ENCODE measurements at places on chromosomes 4 and X. TPM values are rescaled to one million over a fixed set of nuclear protein-coding genes. Genes with fewer than 3 reads are reported as not detected.

GRCh38 chr4:38804654-38805295 is at the start of gene TLR1:
Gene TLR1, minus strand, starts transcription at chr4:38804791. Its CDS starts 5,960 bp downstream, at chr4:38798831.
- no peak for DNase-seq

DNA sequence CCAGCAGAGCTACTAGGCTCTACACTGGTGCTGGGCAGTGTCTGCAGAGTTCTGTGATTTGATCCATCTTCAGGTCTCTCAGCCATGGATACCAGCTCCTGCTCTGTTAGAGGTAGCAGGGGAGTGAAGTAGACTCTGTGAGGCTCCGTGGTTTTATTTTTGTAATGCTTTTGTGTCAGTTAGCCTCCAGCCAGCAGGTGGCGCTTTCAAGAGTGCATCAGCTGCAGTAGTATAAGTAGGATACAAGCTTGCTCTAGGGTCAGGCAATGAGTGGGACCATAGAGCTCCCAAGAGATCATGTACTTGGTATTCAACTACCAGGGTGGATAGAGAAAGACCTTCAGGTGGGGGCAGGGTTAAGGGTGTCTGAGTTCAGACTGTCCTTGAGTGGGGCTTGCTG is 362.5 kb upstream of the TRAM1L1 start:
- no peak for DNase-seq

GRCh38 chr4:173493041-173493440 is 37.0 kb downstream of the HAND2 start:
- no peak for DNase-seq

DNA sequence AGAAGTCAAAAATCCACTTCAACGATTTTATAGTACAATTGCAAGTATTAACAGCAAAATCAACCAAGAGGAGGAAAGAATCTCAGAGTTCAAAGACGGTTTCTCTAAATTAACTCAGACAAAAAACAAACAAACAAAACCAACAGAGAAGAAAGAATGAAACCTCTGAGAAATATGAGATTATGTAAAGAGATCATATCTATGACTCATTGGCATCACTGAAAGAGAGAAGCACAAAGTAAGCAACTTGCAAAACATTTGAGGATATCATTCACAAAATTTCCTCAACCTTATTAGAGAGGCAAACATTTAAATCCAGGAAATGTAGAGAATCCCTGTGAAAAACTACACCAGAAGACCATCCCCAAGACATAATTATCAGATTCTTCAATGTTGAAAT is 370.4 kb downstream of the INPP4B start:
- DNase-seq: no peak

DNA sequence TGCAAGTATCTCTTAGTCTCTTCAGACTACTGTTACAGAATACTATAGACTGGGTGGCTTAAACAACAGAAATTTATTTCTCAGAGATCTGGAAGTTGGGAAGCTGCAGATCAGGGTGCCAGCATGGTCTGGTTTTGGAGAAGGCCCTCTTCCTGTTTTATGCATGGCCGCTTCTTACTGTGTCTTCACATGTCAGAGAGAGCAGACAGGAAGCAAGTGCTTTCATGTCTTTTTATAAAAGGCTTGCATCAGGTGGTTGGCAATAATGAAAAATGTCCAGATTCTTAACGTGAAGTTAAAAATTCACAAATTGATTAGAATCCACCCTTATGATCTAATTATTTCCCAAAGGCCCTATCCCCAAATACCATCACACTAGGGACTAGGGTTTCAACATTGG is 284.9 kb downstream of the RPA4 start:
- DNase-seq: no peak

GRCh38 chr4:1021386-1022050 is 10.1 kb downstream of the FGFRL1 start:
- DNase-seq: no peak

DNA sequence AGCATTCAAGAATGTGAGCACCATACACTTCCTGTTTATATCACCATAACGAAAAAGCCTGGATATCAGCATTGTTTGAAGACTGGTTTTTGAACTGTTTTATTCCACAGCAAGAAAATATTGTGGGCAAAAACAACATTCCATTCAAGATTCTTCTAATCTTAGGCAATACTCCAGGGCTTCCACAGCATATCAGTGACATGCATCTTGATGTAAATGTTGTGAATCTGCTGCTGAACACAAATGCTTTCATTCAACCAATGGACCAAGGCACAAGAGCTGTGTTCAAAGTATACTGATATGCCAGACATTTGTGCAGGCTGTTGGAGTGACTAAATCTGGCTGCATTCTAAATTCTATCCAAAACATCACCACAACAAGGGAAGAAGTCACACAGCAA is 260.1 kb upstream of the ETNPPL start:
- no peak for DNase-seq

- no peak for DNase-seq
Measured at GRCh38 chr4:180398564-180398963, 1844.6 kb upstream of the TENM3 start.

DNA sequence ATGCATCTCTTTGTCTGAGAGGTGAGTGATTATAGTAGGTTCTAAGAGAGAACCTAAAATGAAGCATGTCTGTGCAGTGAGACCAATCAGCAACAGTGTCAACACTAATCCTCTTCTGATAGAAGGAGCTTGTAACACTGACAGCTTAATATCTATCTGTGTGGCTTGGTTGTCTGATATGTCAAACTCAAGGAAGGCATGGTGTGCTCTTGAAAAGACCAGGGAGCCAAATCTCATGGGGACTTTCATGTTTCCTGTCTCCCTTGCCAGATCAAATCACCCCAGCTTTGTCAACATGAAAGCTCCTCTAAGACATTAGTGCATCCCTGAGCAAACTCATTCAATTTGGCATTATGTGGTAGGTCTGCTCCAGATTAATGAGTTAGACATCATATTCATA is 95.4 kb downstream of the ANOS1 start:
- no peak for DNase-seq

DNA sequence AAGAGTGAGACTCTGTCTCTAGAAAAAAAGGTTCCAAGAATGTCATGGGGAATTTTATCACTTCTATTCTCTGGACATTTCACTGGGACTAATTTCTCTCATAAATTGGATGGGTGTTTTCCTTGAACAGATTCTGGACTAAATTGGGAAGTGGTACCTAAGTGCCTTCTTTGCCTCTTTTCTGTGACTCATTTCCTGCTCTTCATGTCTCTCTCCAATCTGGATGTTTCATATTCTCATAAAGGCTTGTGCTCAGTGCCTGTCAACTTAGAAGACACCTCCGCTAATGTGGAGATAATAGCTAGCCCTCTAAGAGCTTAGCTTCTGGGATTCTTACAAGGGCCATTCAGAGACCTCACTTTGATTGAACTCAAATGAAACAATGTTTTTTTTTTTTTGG is 38.0 kb upstream of the IGFBP7 start:
- no peak for DNase-seq

DNA sequence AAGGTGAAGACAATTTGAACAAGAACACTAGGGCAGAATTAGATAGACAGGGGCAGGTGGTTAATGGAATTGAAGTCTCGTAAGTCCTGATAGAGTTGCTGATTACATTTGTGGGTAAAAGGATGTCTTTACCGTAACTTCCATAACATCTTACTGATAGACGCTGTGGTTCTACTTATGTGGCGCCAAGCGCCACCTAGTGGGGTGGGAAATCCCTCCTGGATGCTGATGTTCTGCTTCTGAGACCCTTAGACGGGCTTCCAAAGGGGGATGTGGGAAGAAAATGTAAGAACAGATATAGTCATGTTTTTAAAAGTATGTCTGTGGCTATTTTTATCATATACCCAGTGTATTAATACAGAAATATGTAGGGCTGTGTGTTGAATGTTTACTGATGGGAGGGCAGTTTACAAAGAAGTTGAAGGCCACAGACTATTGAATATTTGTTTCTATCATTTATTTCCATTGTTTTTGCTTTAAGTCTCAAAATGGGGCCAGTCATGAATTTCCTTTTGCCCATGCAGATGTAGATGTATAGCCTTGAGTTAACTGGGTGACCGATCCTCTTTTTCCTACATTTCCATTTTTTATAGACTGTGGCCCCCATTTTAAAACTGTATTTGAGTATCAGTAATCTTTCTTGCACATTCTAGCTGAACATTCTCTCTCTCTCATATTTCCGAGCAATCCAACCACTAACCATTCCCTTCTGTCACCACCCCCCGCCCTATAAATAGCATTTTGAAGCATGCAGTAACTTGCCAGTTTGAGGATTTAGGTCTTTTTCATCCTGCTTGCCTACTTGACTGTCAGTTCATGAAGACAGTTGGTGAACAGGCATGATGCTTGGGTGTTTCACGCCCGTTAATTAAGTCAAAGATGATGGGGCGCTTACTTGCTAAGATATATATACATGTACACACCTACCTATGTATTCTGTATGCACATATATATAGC is 12.1 kb upstream of the TLR8 start:
- peak; percentile 37 for DNase-seq

DNA sequence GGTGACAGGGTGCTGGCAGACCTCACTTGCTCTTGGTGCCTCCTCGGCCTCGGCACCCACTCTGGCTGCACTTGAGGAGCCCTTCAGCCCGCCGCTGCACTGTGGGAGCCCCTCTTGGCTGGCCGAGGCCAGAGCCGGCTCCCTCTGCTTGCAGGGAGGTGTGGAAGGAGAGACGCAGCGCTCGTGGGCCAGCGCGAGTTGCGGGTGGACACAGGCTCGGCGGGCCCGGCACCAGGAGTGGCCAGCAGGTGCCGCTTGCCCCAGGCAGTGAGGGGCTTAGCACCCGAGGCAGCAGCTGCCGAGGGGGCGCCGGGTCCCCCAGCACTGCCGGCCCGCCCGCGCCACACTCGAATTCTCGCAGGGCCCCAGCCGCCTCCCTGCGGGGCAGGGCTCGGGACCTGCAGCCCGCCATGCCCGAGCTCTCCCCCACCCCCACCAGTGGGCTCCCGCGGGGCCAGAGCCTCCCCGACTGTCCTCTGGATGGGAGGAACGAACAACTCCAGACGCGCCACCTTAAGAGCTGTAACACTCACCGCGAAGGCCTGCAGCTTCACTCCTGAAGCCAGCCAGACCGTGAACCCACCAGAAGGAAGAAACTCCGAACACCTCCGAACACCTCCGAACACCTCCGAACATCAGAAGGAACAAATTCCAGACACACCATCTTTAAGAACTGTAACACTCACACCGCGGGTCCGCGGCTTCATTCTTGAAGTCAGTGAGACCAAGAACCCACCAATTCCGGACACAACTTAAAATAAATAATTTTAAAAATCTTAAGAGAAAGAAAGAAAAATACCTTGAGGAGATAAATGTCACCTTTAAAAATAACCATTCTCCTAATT is 311.1 kb upstream of the SLC7A11 start:
- no peak for DNase-seq

- no peak for DNase-seq
Measured at GRCh38 chrX:104435249-104435648, 130.8 kb upstream of the IL1RAPL2 start.

GRCh38 chr4:184752496-184753275 is 18.8 kb upstream of the CENPU start:
- DNase-seq: no peak

DNA sequence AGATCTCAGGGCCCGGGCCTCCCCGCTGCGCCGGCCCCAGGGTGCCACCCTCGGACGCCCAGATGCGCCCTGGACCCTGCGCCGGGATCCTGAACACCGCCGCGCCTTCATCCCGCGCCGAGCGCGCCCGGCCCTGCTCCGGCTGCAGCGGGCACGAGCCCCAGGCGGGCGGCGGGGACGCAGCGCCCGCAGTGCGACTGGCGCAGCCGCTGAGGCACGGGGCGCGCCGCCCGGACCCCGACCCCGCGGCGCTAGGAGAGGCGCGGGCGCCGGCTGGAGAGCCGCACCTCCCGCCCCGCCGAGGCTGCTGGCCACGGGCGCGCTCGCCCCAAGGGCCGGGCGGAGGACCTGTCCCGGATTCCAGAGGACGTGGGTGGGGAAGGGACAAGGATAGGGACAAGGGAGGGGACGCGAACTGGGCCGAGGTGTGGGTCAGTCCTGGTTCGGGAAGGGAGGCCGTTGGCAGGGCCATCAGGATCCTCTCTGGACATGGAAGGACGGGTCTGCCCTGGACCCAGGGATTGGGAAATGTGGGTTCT is 1.1 kb downstream of the ZFYVE28 start:
- DNase-seq: peak; percentile 27

- DNase-seq: no peak
Measured at GRCh38 chr4:165709516-165709915, 163.5 kb upstream of the TLL1 start.

GRCh38 chr4:108991551-108992328 is 228.9 kb upstream of the ETNPPL start:
- no peak for DNase-seq

DNA sequence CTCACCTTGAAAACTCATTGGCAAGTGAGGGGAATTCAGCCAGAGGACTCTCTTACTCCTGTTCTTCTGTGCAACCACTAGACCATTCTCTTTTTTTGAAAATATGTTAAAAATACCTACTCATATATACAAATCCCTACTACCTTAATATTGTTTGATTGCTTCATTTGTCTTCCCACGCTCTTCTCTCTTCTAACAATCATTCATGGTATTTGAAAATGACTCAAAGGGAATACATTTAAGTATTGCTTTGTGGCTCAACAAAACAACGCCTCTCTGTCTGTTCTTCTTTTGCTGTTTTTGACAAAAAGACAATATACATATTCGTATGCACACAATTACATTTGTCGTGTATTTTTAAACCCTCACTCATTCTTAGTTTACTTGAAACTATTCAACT is 589.4 kb downstream of the ANKRD50 start:
- DNase-seq: no peak

DNA sequence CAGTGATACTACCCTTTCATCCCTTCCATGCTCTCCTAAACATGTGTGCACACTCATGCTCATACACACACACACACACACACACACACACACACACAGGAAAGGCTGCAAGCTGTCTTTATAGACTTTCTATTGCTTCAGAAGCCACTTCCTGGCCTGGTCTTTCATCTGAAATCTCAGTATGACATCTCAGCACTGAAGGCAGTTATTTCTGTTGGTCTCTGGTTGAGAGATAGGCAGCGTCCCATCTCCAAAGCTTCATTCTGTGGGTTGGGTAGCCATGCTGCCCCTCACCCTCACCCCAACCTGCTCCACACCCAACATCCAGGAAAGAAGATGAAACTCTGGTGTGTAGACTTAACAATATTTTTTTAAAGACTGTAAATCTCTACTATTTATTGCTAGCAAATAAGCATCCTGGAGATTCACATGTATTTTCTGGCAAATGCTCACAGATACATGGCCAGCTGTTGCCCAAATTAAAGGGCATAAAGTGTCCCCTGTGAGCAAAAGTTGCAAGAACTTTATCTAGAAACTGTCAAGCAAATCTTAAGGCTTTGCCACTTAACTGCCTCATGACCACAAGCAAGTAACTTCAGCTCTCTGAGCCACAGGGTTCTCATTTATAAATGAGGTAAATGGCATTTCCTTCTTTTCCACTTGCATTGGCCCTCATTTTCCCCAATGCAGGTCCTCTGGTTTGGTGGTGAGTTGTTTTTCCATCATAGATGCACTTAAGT is 189.8 kb upstream of the AFF2 start:
- no peak for DNase-seq

GRCh38 chr4:184806229-184806550 is 19.6 kb downstream of the ACSL1 start:
- DNase-seq: no peak

Gene DCAF8L2
- not detected for total RNA-seq

Gene ANOS1
- total RNA-seq: 0.09 TPM

Gene ZNF157
- not detected for total RNA-seq

Gene FAM199X
- 19.3 TPM for total RNA-seq

Gene WNK3
- total RNA-seq: 0.02 TPM

Gene UGT8
- 6.0 TPM for total RNA-seq

Gene NAP1L2
- not detected for total RNA-seq

Gene SSX1
- 137 TPM for total RNA-seq

Gene FGD1
- 0.07 TPM for total RNA-seq

Gene TXK
- 0.40 TPM for total RNA-seq

Gene GPRASP3
- 1.1 TPM for total RNA-seq

Gene SSX7
- not detected for total RNA-seq

Gene ZNF718
- total RNA-seq: 3.7 TPM
